ENCODE measurements at places on chromosomes 3 and 15. TPM values are rescaled to one million over a fixed set of nuclear protein-coding genes. Genes with fewer than 3 reads are reported as not detected.
A peak's percentile ranks its signal among the peaks of the same experiment; 100 is the strongest.

Gene CAPN3
- 2.7 TPM for total RNA-seq

Gene SI
- not detected for total RNA-seq

Gene C3orf20
- not detected for total RNA-seq

Gene EPHB1
- total RNA-seq: 12.5 TPM

Gene HDC
- 3.5 TPM for total RNA-seq

Gene GOLGA6D
- not detected for total RNA-seq

Gene CHRD
- total RNA-seq: 3.2 TPM

Gene CLDN11
- total RNA-seq: 2.0 TPM

DNA sequence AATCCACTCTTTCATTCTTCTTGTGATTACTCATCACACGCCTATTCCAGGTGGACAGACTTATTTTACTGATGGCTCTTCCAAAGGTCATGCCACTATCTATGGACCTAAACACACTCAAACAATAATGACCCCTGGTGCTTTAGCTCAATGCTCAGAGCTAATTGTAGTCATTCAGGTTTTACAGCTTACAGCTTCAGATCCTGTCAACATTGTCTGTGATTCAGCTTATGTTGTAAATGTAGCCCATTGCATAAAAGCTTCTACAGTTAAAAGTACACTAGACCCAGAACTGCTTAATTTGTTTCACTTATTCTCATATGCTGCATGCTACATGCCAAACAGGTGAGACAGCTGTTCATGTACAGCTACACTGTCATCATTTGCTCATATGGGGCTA, 49.2 kb downstream of the LSM3 start:
- no peak for DNase-seq

DNA sequence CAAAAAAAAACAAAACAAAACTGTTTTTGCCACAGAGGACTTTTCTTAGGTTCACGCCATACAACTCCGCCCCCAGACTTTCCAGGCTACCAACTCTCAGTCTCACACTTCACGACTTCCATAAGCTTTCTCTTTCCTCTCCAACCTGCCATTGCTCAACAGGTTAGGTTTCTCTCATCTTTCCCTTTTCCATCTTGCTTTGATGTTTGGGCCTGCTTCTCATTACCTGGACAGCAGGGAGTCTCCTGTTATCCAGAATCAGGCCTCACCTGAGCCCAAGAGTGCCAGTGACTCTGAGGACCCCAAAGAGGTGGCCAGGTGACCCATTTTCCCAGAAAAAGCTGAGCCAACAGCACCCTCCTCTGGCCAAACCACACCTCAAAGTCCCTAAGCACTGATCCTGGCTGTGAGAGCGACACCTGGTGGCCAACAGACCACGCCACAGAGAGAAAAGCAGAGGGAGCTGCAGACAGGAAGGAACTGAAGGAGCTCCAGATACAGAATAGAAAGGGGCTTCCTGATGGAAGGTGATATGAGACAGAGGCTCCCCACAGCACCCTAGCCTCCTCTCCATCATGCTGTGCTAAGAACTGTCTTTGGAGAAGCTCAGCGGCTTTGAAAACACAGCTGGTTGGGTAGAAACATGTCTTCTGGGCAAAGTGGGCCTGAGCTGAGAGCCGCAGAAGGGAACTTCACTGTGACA, 4.0 kb downstream of the CCDC51 start:
- peak; percentile 95 for DNase-seq

GRCh38 chr3:119973018-119973646, 121.1 kb downstream of the GSK3B start:
- no peak for DNase-seq

DNA sequence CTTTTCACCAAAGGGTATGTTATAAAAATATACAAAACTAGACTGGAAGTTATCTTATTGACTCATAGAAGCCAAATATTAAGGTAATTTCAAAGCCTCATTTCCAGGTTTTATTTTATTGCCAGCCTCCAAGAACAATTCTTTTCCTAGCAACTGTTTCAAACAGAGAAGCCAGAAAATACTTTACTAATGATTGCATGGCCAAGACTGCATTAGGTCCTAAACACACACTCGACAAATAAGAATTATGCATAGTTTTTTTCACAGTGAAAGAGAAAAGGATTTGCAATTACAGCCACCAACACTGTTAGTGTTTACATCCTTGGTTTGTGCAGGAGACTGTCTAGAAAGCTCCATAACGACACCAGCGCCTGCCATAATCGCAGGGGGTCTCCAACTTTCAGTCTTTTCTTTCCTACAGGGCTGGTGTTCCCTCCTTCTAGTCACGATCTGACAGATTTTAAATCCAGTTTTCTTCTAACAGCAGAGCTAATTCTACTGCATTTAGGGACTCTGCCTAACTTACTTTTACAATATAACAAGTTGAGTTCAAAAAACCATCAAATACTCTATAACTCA, 58.1 kb downstream of the CLASP2 start:
- DNase-seq: no peak

- DNase-seq: no peak
These were observed 24.8 kb downstream of the EFCC1 start for GRCh38 chr3:129025691-129026435.

DNA sequence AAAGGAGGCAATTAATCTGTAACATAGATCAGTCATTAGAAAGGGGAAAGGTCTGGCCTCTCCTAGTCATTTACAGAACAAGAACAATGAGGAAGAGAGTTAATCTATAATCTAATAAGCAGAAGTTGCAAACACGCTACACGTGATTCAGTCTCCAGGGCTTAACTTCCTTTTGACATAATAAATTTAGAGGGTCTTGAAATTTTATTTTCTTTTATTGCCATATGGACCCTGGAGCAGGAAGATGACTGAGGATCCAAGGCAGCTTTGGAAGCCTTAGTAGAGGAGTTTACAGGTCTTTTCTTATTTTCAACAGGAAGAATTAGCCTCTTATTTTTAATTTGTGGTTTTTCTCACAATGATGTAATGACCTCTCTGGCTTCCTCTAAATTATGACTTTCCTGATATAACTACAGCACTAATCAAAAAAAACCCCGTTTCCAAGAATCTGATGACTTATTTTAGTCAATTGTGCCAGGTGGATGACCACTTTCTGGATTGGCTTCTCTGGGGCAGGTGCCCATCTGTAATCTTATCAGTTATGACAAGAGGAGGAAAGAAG, 32.2 kb downstream of the ADGRG7 start:
- no peak for DNase-seq

GRCh38 chr3:53696401-53697172, 149.6 kb downstream of the CHDH start:
- no peak for DNase-seq

DNA sequence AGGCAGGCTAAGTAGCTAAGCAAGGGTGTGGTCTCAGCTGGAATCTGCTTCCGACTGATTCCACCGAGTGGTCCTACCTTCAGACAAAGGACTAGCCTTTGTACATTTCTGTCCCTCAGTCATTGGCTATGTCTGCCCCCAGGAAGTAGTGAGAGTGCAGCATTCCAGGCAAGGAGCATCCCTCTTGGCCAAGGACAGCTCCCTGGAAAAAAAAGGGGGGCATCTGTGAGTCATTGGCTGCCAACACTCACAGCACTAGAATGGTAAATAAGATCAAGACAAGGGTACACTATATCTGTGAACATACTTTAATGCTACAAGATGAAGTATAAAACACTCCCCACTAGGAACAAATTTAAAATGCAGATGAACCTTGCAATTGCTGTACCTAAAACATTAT, 66.8 kb downstream of the STAC start:
- no peak for DNase-seq

GRCh38 chr3:79651536-79652065, 116.2 kb downstream of the ROBO1 start:
- no peak for DNase-seq

DNA sequence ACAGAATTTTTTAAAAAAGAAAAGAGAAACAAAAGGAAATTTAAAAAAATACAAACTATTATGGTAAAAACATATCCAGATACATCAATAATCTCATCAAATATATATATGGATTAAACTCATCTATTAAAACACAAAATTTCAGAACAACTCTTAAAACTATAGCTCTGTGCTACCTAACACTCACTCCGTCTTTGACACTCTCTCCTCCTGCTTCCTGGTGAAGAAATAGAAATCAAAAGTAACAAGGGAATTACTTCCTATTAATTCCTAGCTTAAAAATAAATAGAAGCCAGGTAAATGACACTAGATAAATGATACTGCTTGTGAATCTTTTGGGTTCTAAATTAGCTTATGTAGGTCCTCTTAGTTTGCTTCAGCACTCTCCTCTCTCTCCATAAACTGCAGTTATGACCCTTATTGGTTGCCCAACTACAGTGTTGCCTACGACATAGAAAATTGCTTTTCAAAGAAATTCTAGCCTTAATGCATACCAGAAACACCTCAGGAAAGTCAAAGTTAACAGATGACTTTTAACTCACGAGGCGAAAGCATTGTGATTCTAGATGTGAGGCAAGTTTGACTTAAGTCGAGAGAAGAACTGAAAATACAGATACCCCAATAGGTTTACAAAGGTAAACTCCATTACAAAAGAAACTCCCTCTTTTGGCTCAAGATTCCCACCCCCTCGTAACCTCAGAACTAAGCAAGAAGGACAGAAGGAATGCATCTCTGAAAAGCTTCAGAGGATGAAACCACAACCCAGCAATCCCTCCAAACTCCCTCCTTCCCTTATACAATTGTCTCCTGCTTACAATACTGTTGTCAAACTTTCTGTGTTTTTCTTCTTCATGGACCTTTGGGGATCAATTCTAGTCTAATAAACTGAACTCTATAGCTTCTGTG, 394.7 kb downstream of the FGF12 start:
- DNase-seq: no peak

- no peak for DNase-seq
These were observed 35.6 kb upstream of the NDUFB4 start for GRCh38 chr3:120560304-120561250.

GRCh38 chr15:63843901-63844317, 10.2 kb upstream of the HERC1 start:
- no peak for DNase-seq

DNA sequence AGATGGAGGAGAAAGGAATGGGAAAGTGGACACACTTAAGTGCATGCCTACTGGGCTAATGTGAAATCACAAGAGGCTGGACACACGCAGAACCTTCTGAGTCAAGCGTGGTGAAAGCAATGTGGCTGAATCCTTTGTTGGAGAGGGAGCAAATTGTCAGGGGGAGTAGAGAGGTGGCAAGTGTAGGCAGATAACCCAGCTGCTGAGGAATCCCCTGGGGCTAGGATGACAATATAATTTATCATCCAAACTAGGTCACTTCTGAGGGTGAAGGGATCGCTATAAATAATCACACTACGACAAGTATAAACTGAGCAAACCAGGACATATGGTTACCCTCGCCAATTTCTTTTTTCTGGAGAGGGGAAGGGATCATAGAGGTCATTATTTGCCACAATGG, 28.7 kb downstream of the TAMM41 start:
- DNase-seq: no peak

DNA sequence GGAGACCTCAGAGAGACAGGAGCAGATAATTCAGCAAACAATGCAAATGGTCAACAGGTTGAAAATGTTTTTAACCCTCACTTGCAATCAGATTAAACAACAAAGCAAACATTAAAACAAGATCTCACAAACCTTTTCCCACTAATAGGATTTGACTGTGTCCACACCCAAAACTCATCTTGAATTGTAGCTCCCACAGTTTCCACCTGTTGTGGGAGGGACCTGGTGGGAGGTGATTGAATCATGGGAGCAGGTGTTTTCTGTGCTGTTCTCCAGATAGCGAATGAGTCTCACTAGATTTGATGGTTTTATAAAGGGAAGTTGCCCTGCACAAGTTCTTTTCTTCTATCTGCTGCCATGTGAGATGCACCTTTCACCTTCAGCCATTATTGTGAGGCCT, 1.3 kb upstream of the LYSMD4 start:
- no peak for DNase-seq

DNA sequence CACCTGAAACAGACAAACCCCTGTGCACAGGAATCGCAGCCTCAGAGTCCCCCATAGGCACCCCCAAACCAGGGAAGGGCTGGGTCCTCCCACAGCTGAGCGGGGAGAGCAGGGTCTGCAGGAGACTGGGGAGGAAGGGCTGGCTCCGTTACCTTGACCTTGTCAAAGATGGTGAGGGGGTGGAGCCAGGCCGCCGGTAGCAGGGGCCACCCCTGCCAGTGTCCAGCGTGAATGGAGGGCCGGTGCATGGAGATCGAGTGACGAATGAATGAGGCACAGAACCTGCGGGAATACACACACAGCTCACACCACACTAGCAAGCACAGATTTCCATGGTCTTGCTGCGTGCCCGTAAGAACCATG, 102.2 kb downstream of the TMEM266 start:
- no peak for DNase-seq

DNA sequence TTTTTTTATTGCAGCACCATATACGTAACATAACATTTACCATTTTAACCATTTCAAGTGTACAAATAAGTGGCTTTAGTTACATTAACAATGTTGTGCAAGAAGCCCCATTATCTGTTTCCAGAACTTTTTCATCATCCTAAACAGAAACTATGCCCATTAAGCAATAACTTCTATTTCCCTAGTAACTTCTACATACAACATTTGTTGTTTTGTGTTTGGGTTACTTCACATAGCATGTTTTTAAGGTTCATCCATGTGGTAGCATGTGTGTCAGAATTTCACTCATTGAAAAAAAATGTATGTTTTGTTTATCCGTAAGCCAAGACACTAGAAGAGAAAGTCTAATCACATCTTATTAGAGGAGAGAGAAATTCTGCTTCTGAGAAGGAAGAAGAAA, 450.5 kb upstream of the PDZRN3 start:
- DNase-seq: no peak

Measured in neural crest cell (in vitro differentiated cells).